ENCODE measurements at places on chromosomes 16 and 17.
A peak's percentile ranks its signal among the peaks of the same experiment; 100 is the strongest.

GRCh38 chr16:46621934-46622676 lies 926 bp upstream of the SHCBP1 start:
- H3K27ac ChIP-seq: no peak overlapping the region
- H3K4me3 ChIP-seq: peak overlapping the region; percentile 92
- H3K36me3 ChIP-seq: peaks cover 17% of the 10 kb centered on the region
- peaks cover 23% of the 10 kb centered on the region for H3K27me3 ChIP-seq
- peaks cover 9% of the 10 kb centered on the region for H3K4me1 ChIP-seq

GRCh38 chr16:81652798-81653505 lies 126.1 kb upstream of the PLCG2 start:
- no peak overlapping the region for H3K4me3 ChIP-seq
- peaks cover 3% of the 10 kb centered on the region for H3K4me1 ChIP-seq

DNA sequence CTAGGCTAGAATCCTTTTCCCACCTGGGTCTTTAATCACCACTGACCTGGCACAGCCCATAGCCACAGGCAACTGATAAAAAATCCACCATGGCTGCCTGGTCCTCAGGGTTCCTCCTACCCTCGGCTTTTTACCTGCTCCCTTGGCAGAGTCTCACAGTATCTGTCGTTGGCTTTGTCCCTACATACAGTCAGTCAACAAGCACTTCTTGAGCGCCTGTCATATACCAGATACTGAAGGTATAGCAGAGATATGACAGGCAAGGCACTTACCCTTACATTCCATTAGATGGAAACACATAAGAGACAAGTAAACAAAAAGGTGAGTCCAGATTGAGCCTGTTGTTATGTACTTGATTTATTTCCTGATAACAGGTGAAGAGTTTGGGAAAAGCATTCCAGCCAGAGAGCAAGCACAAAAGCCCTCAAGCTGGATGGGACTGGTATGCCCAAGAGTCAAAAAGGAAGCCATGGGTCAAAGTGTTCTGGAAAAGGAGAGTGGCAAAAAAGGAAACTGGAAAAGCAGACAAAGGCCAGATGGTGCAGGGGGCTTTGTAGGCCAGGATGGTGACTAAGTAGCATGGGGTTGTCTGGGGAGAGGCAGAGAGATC lies 247.0 kb downstream of the CHD9NB start:
- DNase-seq: no peak
- no peak overlapping the region for H3K4me3 ChIP-seq
- peaks cover 3% of the 10 kb centered on the region for H3K27me3 ChIP-seq

- H3K27me3 ChIP-seq: no peaks in the 10 kb centered on the region
- no peak for DNase-seq
- no peak overlapping the region for H3K27ac ChIP-seq
- H3K4me1 ChIP-seq: no peaks in the 10 kb centered on the region
- no peak overlapping the region for H3K4me3 ChIP-seq
Observed at GRCh38 chr16:49585143-49585832, 211.7 kb downstream of the C16orf78 start.

- no peak overlapping the region for H3K27ac ChIP-seq
- H3K27me3 ChIP-seq: peaks cover 3% of the 10 kb centered on the region
- peaks cover 11% of the 10 kb centered on the region for H3K36me3 ChIP-seq
- no peak for DNase-seq
Observed at GRCh38 chr17:44749076-44749979, 9.5 kb upstream of the ADAM11 start.

DNA sequence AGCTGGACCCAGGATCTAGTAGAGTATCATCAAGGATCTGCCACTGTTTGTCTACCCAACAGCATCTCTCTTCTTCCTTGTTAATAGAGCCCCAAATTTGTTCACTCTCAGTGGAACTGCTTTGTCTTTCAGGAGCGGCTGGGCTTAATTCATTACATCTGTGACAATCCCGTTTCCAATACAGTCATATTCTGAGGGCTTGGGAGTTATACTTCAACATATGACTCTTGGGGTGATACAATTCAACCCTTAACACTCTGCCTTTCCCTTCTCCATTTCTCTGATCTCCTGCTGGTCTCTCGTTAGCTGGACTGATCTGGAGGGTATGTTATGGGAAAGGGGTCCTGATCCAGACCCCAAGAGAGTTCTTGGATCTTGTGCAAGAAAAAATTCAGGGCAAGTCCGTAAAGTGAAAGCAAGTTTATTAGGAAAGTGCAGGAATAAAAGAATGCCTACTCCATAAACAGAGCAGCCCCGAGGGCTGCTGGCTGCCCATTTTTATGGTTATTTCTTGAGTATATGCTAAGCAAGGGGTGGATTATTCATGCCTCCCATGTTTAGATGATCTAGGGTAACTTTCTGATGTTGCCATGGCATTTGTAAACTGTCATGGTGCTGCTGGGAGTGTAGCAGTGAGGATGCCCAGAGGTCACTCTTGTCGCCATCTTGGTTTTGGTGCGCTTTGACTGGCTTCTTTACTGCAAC lies 42.4 kb downstream of the IQCK start:
- DNase-seq: no peak
- H3K27me3 ChIP-seq: no peaks in the 10 kb centered on the region
- no peaks in the 10 kb centered on the region for H3K36me3 ChIP-seq
- no peak overlapping the region for H3K27ac ChIP-seq
